Adrenal gland (tissue), 19 donors: ENCODE measurements at places on chromosomes 5 and 9. TPM values are rescaled to one million over a fixed set of nuclear protein-coding genes. Genes with fewer than 3 reads are reported as not detected.

DNA sequence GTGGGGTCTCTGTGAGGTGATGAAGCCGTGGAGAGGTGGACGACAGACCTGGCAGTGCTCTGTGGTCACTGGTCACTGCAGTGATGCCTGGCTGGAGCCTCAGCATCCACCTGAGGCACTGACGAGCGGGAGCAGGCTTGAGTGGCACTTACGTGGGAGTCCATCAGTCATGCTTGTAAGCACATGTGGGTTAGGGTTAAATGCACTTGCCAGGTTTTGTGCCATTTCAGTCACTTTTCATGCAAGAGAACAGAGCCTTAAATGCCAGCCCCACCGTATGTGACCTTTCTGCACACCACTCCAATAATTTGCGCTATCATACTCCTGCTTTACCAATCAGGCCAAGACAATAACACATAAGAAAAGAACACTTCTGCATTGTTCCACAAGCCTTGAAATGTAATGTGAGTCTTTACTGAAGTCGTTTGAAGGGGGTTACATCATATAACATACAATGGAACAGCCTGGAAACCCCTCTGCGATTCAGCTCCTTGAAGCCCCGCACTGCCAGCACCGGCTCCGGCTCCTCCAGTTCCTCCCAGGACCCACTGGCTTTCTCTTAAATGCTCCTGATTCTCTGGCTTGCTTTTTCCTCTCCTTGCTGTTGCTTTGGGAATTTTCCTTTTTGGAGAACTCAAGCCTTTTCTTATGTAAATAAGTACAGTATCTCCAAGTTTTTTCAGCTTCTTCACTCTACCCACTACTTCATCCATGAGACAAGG lies 59.4 kb upstream of the CTXN3 start:
- H3K4me3 ChIP-seq: no peak overlapping the region
- no peaks in the 10 kb centered on the region for H3K27me3 ChIP-seq
- no peaks in the 10 kb centered on the region for H3K36me3 ChIP-seq
- H3K4me1 ChIP-seq: no peaks in the 10 kb centered on the region
- H3K27ac ChIP-seq: no peak overlapping the region
- no peak for DNase-seq

GRCh38 chr5:135514116-135514515 lies 21.6 kb downstream of the NEUROG1 start:
- no peak for DNase-seq
- peaks cover 13% of the 10 kb centered on the region for H3K27me3 ChIP-seq
- no peaks in the 10 kb centered on the region for H3K36me3 ChIP-seq
- no peak overlapping the region for H3K27ac ChIP-seq
- no peak overlapping the region for H3K4me3 ChIP-seq
- no peaks in the 10 kb centered on the region for H3K4me1 ChIP-seq

DNA sequence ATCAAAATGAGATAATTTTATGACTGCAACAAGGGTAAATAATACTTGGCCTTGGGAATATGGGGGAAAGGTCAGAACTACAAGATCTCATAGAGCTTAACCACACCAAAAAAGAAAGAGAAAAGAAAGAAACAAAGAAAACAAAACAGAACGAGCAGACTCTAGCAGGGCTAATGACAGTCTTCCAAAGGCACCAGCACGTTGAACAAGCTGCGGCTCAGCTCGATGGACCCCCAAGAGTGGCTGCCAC lies 689 bp downstream of the AK3 start:
- peak overlapping the region; percentile 85 for H3K27ac ChIP-seq
- no peak for DNase-seq
- no peaks in the 10 kb centered on the region for H3K36me3 ChIP-seq
- no peaks in the 10 kb centered on the region for H3K27me3 ChIP-seq

DNA sequence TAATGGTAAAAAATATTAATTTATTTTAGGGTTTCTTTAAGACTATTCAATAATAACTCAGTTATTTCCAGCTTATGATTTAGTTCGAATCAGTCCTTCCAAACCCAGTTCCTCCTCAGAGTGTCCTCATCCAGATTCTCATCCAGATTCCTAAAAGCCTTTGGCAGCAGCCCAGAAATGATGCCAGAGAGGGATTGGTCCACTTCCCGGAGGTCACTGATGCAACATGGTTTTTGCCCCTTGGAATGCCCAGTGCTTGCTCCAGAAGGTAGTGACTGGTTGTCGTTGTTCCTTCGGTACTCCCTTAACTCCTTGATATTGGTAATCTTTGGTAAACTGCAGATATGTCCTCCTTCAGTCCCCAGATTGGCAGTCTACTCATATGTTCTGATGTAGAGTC lies 493.1 kb upstream of the DMAC1 start:
- H3K27ac ChIP-seq: no peak overlapping the region
- no peaks in the 10 kb centered on the region for H3K36me3 ChIP-seq
- no peak for DNase-seq
- no peaks in the 10 kb centered on the region for H3K4me1 ChIP-seq

DNA sequence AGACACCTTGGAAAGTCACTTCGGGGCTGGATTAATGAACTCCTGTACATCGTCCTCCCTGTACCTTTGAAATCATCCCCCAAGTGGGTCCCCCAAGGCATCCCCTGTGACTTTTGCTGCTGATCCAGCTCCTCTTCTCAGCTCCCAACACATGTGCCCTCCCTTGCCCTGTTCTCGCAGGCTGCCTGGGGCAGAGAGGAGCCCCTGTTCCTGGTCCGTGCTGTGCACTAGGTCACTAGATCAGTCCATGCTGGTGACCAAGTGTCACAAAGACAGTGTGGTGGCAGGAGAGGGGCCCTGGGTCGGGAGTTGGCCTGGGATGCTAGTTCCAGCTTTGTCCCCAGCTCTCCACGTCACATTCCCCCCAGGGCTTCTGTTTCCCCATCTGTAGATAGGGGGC lies 79.3 kb upstream of the BARHL1 start:
- no peaks in the 10 kb centered on the region for H3K36me3 ChIP-seq
- H3K4me1 ChIP-seq: no peaks in the 10 kb centered on the region
- H3K27ac ChIP-seq: no peak overlapping the region
- DNase-seq: no peak

DNA sequence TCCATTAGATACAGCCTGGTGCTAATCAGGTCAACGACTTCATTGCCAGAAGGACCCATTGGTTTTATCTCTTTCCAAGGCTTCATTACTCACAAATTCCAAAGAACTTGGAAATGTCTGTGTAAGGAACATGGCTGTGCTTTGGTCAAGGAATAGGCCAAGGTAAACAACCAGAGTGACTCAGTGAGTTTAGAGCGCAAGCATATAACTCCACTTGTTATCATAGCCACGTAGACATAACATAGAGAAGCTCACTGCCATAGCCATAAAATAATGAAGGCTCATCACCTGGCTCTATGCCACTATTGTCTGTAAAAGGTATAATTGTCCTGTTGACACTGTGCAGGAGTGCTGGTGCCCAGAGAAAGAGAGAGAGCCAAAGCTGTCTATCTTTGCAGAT lies 139.3 kb upstream of the PLCXD3 start:
- no peaks in the 10 kb centered on the region for H3K27me3 ChIP-seq
- no peak overlapping the region for H3K27ac ChIP-seq
- no peak overlapping the region for H3K4me3 ChIP-seq

- H3K27ac ChIP-seq: no peak overlapping the region
- no peak overlapping the region for H3K4me3 ChIP-seq
- no peak for DNase-seq
- H3K27me3 ChIP-seq: no peaks in the 10 kb centered on the region
- no peaks in the 10 kb centered on the region for H3K36me3 ChIP-seq
- no peaks in the 10 kb centered on the region for H3K4me1 ChIP-seq
Observed at GRCh38 chr5:59923465-59923864, 29.9 kb upstream of the PDE4D start.

The CORO2A gene
- 2.3 TPM for total RNA-seq
